ENCODE measurements at places on chromosomes 6 and 20.

GRCh38 chr20:15925376-15925775 lies 647.9 kb downstream of the KIF16B start:
- DNase-seq = no peak

DNA sequence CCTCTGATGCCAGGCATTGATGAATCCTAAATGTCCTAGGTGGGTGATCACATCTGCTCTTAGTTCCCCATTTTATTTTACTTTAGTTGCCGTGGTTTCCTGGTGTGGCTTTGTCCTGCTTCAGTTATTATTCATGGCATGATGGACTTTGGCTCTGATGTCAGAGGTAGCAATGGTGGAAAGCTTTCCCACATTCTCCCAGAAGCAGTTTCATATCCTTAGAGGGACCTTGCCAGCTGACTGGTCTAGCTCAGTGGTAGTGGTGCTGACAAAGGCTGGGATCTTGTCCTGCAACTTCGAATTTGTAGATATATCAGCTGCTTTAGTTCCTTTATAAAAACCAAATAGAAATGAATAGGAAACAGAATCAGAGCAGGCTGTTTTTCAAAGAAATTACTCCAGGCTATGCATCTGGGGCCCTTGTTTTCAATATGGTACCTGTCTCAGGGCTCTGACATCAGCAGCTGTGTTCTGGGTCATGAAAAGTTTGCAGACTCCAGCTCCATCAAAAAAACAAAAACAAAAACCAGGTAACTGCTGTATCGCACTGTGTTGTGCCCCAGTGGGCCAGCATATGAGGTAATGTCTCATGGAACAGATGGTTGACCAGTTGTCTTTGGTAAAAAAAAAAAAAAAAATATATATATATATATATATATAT lies 133.7 kb downstream of the PLCB4 start:
- no peak for DNase-seq

- no peak for DNase-seq
These were observed 21.9 kb downstream of the TRERF1 start for GRCh38 chr6:42429836-42430235.

DNA sequence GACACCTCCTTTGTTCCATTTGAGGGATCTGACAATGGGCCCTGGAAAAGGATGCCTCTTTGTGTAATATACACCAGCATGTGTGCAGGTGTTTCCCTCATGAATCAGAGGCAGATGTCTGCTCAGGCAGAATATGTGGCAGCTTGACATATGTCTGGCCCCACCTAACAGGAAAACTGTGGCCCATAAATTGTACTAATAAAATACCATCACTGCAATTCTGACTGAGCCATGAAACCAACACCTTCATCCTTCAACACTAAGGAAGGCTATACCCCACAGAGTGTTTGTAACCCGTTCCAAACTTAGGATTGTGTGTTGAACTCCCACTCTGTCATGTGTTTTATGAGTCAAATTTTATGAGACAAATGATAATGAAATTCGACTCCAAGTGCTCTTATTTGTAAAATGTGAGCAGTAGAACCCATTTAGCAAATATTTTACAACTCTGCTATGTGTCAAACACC lies 22.7 kb downstream of the LAMA4 start:
- no peak for DNase-seq

GRCh38 chr6:29679962-29680361 lies 990 bp downstream of the ZFP57 start:
- no peak for DNase-seq

- DNase-seq = no peak
These were observed 93.5 kb downstream of the ADGRG6 start for GRCh38 chr6:142395266-142395665.

DNA sequence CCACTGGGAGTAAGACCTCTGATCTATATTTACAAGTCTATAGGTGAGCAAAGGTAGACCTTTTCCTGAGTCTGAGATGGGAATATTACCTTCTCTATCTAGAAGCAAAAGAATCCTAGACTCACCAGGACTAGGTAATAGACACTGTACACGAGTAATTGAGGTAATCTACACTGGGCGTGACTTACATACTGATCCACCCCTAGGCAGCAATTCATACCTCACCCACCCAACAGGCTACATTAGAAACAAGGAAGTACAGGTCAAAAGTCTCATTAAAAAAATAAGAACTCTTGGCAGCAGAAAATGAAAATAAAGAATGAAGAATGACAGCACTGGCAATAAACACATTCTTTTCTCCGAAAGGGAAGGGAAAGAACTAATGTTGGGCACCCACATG lies 7.6 kb downstream of the CSNK2A1 start:
- no peak for DNase-seq

GRCh38 chr6:46440141-46440540 lies 51.1 kb downstream of the RCAN2 start:
- DNase-seq = no peak

- no peak for DNase-seq
These were observed 43.4 kb downstream of the SLC35B3 start for GRCh38 chr6:8391934-8392333.

- DNase-seq = no peak
These were observed 299.7 kb downstream of the PLCB1 start for GRCh38 chr20:8431538-8432434.

- no peak for DNase-seq
These were observed 31.0 kb downstream of the CDK5RAP1 start for GRCh38 chr20:33370291-33370690.

DNA sequence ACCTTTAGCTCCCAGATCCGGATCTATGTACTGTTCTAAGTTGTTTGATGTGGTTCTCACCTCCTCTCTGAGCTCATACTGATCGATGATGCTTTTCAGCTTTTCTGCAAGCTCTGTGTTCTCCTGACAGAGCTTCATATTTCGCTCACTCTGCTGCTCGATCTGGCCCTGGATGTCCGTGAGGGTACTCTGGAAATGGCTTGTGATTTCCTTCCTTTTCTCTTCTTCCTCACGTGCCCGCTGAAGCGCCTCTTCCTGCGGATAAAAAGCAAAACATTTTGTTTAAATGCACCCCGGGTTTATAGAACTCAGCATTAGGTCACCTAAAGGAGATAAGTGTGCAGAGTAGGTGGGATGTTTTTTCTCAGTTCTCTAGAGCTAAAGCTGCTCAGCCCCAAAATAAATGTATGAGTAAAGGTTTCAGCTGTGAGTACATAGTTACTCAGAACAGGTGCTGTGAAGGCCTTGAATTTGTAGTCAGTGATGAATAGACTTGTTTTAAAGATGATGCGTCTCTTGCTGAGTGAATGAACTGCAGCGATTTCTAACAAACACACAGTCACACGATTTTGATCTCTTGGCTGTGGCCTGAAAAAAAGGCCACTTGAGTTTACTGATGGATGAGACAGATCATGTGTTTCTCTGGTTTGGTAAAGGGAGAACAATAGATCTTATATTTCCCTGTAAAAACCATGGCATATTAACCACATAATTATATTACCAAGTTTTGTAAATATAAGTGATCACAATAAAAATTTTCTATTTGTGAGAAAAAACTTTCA lies 29.1 kb downstream of the TXLNB start:
- DNase-seq = peak; percentile 50

- DNase-seq = no peak
These were observed 10.3 kb downstream of the ARHGAP18 start for GRCh38 chr6:129699659-129700058.
